ENCODE measurements at places on chromosomes 1 and 21.

- no peak for DNase-seq
Measured at GRCh38 chr1:220182111-220182510, 88.2 kb downstream of the IARS2 start.

- DNase-seq = no peak
Measured at GRCh38 chr1:234969581-234970400, 158.8 kb downstream of the TOMM20 start.

DNA sequence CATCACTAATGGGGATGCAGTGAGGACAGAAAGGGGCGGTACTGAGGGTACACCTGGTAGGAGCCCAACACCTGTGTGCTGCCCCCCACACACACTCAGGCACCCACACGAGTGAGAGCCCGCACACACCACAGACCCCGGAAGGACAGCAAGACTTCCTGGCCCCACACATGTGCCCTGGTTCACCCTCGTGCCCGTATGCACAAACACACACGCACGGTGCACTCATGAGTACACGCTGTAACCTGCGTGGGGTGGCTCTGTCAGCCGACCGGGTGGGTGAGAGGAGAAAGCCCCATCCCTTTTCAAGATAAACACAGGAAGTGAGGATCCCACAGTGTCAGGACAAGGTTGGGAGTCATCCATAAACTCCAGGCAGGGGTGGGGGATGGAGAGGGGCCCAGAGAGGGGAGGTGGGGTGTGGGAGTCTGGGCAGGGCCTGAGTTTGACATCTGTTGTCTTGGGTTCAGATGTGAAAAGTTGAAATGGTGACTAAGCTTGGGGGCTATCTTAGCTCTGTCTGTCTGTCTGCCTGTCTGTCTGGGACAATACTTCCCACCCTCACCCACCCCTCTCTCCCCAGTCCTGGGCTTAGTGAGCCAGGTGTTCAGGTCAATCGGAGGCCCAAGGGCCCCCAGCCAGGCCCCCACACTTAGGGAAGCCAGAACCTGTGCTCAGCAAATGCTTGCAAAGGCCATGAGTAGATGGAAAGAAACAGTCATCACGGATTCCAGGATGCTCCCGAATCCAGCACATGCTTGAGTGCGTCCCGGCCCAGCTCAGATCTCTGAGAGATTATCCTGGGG, 119.8 kb upstream of the ZBTB40 start:
- no peak for DNase-seq

- no peak for DNase-seq
Measured at GRCh38 chr1:182381962-182382819, 9.4 kb downstream of the GLUL start.

- no peak for DNase-seq
Measured at GRCh38 chr1:185066181-185066580, 20.8 kb downstream of the RNF2 start.

DNA sequence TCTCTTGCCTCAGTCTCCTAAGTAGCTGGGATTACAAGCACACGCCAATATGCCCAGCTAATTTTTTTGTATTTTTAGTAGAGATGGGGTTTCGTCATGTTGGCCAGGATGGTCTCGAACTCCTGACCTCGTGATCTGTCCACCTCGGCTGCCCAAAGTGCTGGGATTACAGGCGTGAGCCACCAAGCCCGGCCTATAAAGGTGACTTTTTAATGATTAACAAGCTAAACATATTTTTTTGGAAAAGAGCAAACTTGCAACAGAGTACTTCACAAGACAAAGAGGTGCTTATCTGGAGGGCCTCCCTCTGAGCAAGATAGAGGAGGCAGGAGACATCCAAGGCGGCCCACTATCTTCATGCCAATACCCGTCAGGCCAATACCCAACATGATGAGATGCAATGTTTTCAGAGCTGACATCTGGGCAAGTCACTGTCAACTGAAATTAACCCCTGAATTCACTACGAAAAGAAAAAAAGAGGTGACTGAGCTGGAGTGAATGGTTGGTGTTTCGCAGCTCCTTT, 10.5 kb downstream of the BCAR3 start:
- no peak for DNase-seq

- no peak for DNase-seq
Measured at GRCh38 chr1:81695741-81696140, 105.0 kb upstream of the ADGRL2 start.

GRCh38 chr1:51728611-51729155, 111.8 kb downstream of the OSBPL9 start:
- DNase-seq = no peak
